Spinal cord (tissue), 10 donors: ENCODE measurements at places on chromosomes 12 and 14.

DNA sequence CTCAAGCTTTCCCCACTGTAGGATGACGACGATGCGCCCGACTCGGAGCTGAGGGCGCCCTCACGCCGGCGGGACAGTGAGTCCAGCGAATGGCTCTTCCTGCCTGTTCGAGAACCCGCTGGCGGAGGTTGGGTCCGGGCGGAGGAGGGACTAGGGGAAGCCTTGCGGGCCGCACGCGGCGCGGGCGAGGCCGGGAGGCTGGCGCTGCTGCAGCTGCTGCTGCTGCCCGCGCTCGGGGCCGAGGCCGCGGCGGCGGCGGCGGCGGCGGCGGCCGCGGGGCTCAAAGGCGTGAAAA, 1.9 kb downstream of the CCDC177 start:
- DNase-seq = no peak

- no peak for DNase-seq
Observed at GRCh38 chr12:21370845-21371449, 1.8 kb upstream of the IAPP start.

DNA sequence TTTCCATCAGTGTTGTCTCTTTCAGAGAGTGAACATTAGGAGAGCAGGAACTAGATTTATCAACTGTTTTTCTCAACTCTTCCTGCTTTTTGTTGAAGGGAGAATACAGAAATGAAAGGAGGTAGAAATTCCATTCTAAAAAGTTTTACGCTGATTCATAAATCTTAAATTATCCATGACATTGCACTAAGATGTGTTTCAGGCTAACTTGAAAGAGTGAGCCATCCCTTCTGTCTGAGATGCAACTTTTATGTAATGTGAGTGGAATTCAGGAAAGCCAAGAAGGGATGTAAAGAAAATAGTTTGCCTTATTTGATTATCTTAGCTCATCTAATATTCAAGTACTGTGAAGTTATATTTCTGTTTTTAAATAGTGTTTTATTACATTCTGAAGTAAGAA, 349.5 kb upstream of the RGS6 start:
- DNase-seq = no peak

- no peak for DNase-seq
Observed at GRCh38 chr12:125399489-125399888, 334.3 kb downstream of the AACS start.

DNA sequence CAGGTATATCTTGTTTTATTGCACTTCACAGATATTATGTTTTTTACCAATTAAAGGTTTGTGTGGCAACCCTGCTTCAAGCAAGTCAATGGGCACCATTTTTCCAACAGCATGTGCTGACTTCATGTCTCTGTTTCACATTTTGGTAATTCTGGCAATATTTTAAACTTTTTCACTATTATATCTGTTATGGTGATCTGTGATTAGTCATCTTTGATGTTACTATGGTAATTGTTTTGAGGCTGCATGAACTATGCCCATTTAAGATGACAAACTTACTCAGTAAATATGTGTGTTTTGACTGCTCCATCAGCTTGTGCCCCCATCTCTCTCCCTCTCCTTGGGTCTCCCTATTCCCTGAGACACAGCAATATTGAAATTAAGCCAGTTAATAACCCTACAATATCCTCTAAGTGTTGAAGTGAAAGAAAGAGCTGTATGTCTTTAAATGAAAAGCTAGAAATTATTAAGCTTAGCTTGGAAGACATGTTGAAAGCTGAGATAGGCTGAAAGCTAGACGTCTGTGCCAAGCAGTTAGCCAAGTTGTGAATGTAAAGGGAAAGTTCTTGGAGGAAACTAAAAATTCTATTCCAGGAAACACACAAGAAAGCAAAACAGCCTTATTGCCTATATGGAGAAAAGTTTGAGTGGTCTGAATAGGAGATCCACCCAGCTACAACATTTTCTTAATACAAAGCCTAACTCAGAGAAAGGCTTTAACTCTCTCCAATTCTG, 365.1 kb downstream of the ATP23 start:
- no peak for DNase-seq

DNA sequence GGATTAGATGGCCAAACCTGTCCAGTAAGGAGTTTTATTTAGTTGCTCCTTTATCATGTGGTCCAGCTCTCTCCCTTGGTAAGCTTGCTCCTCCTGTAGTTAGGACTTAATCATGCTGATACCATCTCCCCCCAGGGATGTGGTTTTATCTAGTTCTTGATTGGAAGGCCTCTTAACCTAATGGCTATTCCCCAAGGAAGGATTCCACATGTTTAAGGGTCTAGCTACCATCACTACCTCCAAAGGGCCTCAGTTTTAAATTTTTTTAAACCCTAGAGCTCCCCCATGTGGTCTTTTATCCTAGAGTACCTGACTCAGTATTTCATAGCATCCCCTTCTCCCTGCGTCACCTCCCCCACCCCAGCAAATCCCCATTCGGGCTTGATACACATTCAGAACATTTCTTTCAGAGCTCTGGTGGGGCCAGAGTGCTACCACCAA, 22.5 kb downstream of the MAP3K12 start:
- DNase-seq = no peak

- no peak for DNase-seq
Observed at GRCh38 chr14:93525696-93526451, 95.1 kb downstream of the UNC79 start.

GRCh38 chr12:90024262-90024661, 315.6 kb upstream of the ATP2B1 start:
- DNase-seq = no peak

DNA sequence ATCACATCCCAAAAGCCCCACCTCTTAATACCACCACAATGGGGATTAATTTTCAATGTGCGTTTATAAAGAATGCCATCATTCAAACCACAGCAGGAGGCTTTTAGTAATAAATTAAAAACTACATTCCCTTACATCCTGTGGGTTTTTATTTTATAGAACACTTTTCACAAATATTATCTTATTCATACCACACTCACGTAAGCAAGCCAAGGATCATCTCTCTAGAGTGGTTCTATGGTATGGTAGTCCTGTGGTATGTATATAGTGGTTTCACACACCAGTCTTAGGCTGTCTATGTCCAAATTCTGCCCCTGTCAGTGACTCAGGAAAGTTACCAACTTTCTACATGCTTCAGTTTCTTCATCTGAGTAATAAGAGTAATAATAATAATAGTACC, 100.2 kb downstream of the GALC start:
- no peak for DNase-seq

- DNase-seq = no peak
Observed at GRCh38 chr12:113196582-113196981, 11.1 kb downstream of the RITA1 start.

DNA sequence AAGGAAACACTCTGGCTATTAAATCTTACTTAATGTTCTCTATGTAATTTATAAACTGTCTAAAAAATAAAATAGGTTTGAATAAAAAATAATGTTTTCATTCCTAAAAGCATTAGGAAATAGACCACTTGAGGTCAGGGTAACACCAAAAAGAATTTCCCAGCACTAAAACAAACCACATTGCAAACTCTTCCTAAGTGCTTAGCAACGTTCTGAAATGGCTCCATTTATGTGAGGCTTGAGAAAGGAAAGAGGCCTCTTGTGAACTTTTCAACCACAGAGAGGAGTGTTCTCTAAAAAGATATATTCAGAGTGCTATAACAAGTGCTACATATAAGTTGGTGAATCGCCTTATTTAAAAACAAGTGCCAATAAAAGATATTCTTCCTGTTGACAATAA, 42.7 kb downstream of the ALX1 start:
- no peak for DNase-seq

DNA sequence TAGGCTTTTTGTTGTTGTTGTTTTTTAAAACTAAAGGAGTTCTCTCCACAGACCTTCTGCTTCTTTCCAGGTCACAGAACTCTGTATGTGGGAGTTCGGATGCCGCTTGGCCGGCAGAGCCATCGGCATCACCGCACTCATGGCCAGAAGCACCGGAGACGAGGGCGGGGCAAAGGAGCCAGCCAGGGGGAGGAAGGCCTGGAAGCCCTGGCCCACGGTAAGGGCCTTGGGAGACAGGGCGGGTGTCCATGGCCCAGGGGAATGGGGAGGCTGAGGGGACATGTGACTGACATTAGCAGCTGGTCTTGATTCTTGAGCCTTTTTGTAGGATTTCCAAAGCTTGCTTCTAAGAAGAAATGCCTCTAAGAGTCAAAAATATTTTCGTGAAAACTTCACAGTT, 26.2 kb downstream of the SLC4A8 start:
- DNase-seq = no peak

- DNase-seq = no peak
Observed at GRCh38 chr12:109545826-109546225, 27.5 kb downstream of the MMAB start.

- DNase-seq = no peak
Observed at GRCh38 chr12:1281683-1282366, 290.8 kb downstream of the ERC1 start.

DNA sequence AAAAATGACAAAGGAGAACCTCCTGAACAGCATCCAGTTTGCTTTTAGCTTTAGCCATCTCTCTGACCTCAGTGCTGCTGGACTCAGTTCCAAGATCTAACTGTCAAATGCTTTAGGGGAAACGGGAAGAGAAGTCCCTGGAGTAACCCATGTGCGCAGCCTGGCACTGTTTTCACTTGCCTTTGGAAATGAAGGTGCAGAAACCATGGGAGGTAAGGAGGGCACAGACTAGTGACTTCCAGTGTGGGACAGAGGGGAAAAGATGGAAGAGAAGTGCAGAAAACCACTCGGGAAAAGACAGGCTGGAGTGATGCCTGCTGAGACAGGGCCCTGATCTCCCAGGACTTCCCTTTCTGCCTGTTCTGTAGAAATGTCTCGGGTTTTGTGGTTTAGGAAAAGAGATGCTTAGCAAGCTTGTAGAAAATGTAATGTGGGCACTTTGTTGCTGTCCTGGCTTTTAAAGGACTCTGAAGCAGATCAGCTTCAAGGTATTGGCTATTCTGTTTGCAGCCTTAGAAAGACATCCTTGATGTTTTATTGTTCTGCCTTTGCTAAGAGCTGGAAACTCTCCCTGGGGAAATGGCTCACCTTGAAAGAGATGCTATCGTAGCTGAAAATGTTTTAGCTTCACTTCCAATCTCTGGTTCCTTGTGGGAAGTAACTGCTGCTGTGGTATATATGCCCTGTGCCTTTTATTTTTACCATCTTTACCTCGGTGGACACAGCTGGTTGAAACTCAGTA, 124.6 kb upstream of the HIF1A start:
- no peak for DNase-seq

- DNase-seq = no peak
Observed at GRCh38 chr12:14994610-14995009, 21.8 kb downstream of the PDE6H start.

GRCh38 chr12:89386138-89386537, 33.8 kb upstream of the DUSP6 start:
- DNase-seq = no peak

DNA sequence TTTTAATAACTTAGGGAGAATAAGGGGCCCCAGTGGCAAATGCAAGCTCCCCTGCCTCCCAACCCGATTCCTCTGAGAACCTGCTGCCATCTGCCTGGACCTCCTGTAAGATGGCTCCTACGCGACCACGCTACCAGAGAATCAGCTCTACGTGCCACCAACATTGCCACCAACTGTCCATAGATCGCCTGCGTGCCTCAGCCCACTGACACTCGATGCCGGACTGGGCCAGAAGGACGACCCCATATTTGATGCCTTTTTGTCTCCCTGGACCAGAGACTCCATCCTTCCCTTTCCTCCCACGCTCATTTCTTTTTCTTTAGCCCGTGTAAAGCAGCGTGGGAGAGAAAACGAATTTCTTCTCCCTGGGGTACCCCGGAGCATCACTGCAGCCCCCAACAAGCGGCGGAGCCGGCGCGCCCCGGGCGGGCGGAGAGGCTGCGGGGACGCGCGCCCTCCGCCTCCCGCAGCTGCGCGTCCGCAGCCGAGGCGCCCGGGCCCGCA, 565 bp upstream of the KLHL42 start:
- peak; percentile 88 for DNase-seq

- DNase-seq = no peak
Observed at GRCh38 chr12:106276032-106276740, 26.3 kb upstream of the TCP11L2 start.
